Natural killer cell (primary cell): ENCODE measurements at places on chromosomes 11 and 22. TPM values are rescaled to one million over a fixed set of nuclear protein-coding genes. Genes with fewer than 3 reads are reported as not detected.

RIMBP3C gene
- total RNA-seq = 1.0 TPM

MMP8 gene
- total RNA-seq = not detected

CECR2 gene
- 0.45 TPM for total RNA-seq

LRRC74B gene
- not detected for total RNA-seq

CRYAB gene
- not detected for total RNA-seq

- DNase-seq = no peak
These were observed 600.1 kb downstream of the INSC start for GRCh38 chr11:15714641-15715399.

GRCh38 chr11:59857439-59858434 is 8.6 kb downstream of the TCN1 start:
- no peak for DNase-seq

DNA sequence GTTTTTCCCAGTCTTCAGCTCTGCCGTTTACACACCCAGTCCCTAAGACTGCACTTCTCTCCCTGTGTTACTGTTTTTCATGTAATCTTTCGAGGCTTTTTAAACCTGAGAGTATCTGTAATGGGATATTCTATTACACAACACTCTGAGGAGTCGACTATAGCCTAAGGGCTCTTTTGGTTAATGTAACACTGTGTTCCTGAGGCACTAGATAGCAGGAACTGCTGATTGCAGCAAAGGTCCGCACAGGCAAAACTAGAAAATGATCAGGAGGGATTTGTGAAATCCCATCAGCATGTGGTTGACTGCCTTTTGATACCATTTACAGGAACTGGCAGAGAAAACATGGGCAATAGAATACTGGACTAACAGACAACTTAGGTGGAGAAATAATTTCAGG is 512.3 kb upstream of the RAG2 start:
- no peak for DNase-seq

- peak; percentile 91 for DNase-seq
These were observed 2.8 kb downstream of the PARVB start for GRCh38 chr22:44026630-44027511.

GRCh38 chr11:17917556-17917955 is 95.3 kb downstream of the SERGEF start:
- no peak for DNase-seq
